ENCODE measurements at places on chromosomes 13 and 19. TPM values are rescaled to one million over a fixed set of nuclear protein-coding genes. Genes with fewer than 3 reads are reported as not detected.

TMPRSS9 gene
- not detected for total RNA-seq

DNA sequence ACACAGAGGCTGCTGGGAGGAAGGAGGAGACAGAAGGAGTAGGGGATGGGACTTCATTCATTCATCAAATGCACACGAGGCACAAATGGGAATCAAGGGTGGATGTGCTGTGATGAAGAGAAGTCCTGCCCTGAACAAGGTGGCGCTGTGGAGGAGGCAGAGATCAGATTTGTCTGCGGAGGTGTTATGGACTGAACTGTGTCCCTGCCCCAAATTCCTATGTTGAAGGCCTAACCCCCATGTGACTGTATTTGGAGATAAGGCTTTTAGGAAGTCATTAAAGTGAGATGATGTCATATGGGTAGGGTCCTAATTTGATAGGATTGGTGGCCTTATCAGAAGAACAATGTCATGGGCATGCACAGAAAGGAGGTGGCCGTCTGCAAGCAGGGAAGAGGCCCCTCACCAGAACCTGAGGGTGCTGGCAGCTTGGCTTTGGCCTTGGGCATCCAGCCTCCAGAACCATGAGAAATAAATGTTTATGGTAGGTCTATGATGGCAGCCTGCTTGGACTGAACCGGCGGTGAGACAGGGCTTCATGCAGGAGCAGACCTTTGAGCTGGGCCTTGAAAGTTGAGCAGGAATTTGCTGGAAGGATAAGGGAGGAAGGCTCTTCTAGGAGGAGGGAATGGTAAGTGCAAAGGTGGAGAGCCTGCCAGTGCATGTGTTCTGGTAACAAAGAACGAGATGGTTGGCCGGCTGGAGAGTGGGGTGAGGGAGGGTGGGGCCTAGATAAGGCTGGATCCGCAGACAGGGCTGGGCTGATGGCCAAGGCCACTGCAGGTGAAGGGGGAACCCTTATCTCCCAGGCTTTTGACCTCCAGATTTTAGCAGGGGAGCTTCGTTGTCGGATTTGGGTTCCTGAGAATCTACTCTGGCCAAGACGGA is 2.7 kb upstream of the CEBPA start:
- peaks cover 36% of the 10 kb centered on the region for H3K27me3 ChIP-seq
- no peaks in the 10 kb centered on the region for H3K36me3 ChIP-seq
- peaks cover 27% of the 10 kb centered on the region for H3K4me1 ChIP-seq

FRY gene
- 150 TPM for total RNA-seq

TMEM238 gene
- total RNA-seq: 0.36 TPM

DNA sequence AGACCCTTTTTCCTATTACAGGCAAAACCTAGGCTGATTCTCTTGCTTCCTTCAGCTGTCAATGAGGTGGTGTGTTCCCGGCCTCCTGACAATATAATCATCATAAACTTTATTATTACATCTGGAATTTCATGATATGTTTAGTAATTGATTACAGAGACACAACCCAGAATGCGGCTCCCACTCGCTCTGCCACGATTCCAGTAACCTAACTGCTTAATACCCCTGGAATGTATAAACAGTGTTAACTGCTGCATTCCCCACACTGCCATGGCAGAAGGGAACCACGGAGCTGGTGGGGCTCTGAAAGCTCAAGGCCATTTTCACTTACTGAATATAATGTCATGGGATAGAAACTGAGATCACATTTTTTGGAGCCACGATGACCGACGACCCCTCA is 17.1 kb downstream of the TSHZ3 start:
- no peak overlapping the region for H3K4me3 ChIP-seq
- no peaks in the 10 kb centered on the region for H3K4me1 ChIP-seq
- no peak for DNase-seq
- H3K27ac ChIP-seq: no peak overlapping the region
- no peaks in the 10 kb centered on the region for H3K36me3 ChIP-seq
- H3K27me3 ChIP-seq: no peaks in the 10 kb centered on the region

DNA sequence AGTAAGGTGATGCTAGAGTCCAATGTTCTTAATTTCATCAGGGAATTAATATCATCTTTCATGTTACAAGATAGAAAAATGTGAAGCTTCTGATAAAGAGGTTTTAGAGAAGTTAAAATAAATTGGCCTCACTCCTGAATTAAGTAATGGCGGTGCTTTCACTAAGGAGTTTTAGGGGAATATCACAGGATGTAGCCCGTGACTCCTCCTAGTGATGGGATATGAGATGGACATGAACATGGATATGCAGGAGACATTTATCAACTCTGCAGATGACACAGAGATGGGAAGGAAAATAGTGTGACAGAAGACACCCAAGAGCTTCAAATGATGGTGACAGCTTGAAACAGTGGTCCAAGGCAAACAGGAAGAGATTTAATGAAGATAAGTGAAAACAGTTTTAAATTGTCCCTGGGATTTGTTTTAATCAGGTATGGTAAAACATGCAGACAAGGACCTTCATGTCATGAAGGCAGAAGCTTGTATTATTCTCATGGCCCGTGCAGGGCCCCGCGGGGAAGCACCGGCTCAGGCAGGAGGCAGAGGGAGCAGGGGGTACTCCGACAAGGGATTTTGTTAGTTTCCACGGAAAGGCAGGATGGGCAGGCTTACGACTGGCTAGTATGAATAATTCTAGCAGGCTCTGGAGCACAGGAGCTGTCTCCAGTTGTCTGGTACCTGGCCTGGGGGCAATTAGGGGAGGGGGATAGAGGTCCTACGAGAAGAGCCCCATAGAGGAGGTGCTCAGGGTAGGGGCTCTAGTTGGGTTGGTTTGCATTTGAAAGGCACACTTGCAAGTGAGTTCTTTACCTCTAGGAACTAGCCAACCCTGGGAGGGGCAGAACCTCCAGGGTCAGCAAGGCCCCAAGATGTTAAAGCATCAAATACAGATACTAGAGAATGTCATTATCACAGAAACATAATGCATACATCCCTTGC is 38.7 kb upstream of the FARP1 start:
- H3K4me3 ChIP-seq: no peak overlapping the region
- H3K36me3 ChIP-seq: no peaks in the 10 kb centered on the region
- H3K4me1 ChIP-seq: no peaks in the 10 kb centered on the region
- no peak for DNase-seq
- H3K27me3 ChIP-seq: no peaks in the 10 kb centered on the region

- H3K36me3 ChIP-seq: no peaks in the 10 kb centered on the region
- DNase-seq: no peak
- peaks cover 10% of the 10 kb centered on the region for H3K4me1 ChIP-seq
- H3K27ac ChIP-seq: peak overlapping the region; percentile 87
- no peaks in the 10 kb centered on the region for H3K27me3 ChIP-seq
Measured at GRCh38 chr13:71378961-71379905, 487.8 kb downstream of the DACH1 start.

DNA sequence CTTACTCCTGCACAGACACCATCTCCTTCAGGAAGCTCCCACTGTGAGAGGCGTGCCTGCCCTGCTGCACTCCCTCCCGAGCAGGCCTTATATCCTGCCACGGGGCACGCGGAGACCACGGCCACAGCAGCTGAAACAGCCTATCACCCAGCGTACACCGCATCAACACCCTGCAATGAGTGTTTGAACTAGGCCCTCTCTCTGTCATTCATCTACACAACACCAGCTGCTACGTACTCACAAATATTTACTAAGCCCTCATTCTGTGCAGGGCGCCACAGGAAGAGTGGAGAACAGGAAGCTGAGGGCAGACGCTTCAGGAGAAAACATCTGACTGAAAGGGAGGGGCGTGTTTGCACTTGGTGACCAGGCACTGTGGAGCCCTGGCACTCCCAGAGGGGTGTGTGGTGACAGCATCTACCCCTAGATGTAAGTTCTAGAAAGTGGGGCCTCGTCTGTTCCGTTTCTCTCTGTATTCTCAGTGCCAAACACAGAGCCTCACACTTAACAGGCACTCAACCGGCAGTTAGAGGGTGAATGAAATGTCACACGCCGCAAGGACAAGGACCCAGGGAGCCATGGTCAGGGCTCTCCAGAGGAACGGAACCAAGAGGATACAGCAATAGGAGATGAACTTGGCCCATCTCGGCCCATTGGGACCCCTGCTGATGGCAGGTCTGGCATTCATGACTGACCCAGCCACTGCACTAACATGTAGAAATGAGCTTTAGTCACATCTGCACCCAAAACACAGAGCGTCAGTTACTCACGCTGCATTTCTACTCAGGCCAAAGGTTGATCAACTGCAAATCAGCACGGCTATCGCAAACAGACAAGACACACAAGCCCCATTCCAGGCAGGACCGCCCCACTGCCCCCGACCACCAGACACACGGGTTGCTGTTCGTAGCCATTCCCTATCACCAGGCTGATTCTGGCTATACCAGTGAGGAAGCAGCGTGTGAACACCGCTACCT is 15.7 kb downstream of the RANBP3 start:
- H3K4me1 ChIP-seq: peaks cover 98% of the 10 kb centered on the region
- DNase-seq: no peak
- H3K27me3 ChIP-seq: no peaks in the 10 kb centered on the region

CCDC8 gene
- 24.5 TPM for total RNA-seq

DNA sequence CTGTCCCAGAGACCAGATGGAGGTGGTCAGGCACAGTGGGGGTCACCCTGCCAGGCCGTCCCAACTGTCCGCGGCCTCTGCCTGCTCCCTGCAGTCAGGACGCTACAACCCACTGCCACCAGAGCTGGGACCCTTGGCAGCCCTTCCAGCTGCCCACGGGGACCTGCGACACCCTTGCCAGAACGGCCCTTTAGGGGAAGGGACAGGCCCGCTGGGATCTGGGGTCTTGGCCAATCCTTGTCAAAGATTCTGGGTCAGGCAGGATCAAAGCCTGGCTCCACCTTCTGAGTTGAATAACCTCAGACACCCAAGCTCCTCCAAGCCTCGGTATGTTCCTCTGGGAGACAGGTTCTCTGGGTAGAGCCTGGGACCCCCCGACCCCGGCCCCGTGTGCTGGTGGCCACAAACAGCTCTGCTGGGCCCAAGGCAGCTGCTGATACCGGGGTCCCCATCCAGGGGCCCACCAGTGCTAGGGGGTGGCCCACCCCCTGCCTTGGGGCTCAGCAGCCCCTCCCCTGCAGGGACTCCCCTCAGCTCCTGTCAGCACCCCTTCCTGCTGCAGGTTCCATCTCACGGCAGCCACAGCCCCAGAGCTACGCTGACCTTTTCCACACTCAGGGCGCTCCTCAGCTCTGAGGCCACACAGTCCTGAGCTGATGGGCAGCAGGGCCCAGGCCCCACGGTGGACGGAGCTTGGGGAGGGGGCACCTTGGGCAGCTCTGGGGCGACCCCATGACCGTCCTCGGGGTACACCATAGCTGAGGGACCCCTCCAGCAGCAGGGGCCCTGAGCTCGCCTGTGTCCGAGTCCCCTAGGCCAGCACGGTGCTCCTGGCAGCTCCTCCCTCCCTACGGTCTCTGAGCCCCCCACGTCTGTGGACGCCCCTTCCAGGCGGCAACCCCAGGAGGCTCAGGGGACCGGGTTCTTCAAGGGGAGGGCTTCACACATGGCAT is 18.4 kb downstream of the SBNO2 start:
- H3K4me3 ChIP-seq: peak overlapping the region; percentile 8
- no peaks in the 10 kb centered on the region for H3K27me3 ChIP-seq
- peaks cover 47% of the 10 kb centered on the region for H3K36me3 ChIP-seq
- no peak for DNase-seq

PAF1 gene
- total RNA-seq: 42.1 TPM

Measured in heart right ventricle (tissue), 16 donors.